Pancreas (tissue), 10 donors: ENCODE measurements at places on chromosomes 5 and 9. TPM values are rescaled to one million over a fixed set of nuclear protein-coding genes. Genes with fewer than 3 reads are reported as not detected.
A peak's percentile ranks its signal among the peaks of the same experiment; 100 is the strongest.

DNA sequence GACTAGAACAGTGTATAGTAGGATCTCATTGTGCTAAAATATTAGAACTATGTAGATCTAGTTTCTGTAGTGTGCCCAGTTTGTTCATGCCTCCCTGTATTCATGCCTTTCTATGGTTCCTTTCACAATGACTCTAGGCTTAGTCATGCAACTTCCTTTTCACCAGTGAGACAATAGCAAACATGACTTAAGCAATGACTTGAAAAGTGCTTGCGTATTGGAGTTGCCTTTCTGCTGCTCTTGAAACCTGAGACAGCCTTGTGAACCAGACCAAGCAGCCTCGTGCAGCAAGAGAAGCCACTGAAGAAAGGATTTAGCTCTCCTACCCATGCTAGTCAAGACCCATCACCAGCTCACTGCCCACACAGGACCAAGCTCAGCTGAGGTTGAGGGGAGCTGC lies 294.5 kb upstream of the TAS2R1 start:
- DNase-seq = no peak

DNA sequence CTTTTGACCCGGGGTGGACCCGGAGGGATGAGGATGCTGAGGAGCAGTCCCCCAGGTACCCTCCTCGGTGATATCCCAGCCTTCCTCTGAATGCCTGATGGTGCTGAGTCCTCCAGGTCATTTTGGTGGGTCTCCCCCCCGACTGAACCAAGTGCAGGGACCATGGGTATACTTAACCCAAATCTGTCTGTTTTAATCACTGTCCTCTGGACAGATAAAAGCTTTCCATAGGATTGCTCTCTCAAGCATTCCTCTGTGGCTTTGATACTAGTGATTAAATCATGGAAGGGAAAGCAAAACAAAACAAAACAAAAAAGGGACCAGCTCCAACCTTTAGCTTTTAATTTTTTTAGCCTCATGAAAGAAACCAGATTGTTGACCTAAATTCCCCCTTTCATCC lies 26.0 kb downstream of the PAPPA start:
- no peak for DNase-seq

GRCh38 chr9:14353222-14354056 lies 39.5 kb upstream of the NFIB start:
- DNase-seq = peak; percentile 96

DNA sequence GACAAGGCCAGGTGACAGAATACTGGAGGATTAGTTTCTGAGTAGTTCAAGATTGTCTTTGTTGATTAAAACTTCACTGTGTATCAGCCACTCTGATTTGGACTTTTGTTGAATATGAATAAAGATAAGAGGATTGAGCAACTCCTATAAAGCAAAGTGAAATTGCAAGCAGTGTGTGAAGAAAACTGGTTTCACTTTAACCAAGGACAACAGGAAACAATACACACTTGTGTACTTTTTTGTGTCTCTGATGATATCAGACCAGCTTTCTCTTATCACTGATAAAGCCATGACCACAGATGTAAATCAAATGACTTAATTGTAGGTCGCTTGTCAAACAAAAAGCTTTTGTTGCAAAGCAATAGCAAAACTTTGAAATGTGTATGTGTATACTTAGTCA lies 268.6 kb downstream of the FER start:
- DNase-seq = no peak

PRKACG gene
- total RNA-seq = not detected
